ENCODE measurements at places on chromosomes 5 and 9.
A peak's percentile ranks its signal among the peaks of the same experiment; 100 is the strongest.

- H3K36me3 ChIP-seq: no peaks in the 10 kb centered on the region
- H3K4me3 ChIP-seq: no peak overlapping the region
- H3K4me1 ChIP-seq: no peaks in the 10 kb centered on the region
- peaks cover 2% of the 10 kb centered on the region for H3K27me3 ChIP-seq
- no peak overlapping the region for H3K27ac ChIP-seq
- no peak for DNase-seq
Observed at GRCh38 chr5:159833846-159834245, 82.4 kb upstream of the ADRA1B start.

DNA sequence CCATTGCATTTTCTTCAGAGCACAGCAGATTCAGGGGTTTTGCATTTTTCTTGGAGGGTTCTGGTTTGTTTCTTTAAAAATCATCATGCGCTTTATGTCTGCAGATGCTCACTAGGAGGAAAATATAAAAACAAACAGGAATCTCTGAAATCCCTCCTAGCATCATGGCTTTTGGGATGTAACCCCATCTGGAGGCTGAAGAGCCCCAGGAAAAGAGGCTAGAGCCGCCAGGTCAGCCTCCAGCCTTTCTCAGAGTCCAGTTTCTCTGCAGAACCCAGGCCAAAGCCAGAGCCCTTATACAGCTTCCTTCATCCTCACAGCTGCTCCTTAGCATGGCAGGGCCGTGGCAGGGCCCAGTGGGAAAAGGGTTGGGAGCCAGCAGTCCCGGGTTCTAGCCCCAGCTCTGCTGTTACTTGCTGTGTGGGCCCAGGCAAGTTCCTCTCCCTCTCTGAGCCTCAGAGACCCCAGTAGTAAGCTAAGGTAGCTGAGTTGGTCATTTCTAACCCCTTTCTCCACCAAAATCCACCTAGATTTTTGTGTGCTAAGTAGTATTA lies 62.1 kb downstream of the PAX5 start:
- no peaks in the 10 kb centered on the region for H3K36me3 ChIP-seq
- no peaks in the 10 kb centered on the region for H3K4me1 ChIP-seq
- no peak overlapping the region for H3K27ac ChIP-seq
- H3K4me3 ChIP-seq: no peak overlapping the region

DNA sequence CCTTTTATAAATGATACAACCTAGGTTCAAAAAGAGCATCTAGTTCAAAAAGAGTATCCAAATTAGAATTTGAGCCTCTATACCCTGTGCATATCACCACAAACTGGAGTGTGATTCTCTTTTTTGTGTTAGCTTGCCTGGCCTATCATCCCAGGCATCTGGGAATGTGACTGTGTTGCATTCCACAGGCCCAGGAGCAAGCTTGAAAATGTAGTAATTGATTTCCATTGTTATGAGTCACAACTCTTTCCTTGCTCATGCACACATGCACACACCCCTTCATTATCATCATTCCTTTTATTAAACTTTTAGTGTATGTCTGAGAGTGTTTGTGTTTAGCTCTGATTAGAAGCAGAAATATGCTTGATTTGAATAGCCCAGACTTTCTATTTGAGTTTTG lies 75.2 kb downstream of the FCHO2 start:
- no peaks in the 10 kb centered on the region for H3K36me3 ChIP-seq
- no peak overlapping the region for H3K27ac ChIP-seq
- H3K27me3 ChIP-seq: no peaks in the 10 kb centered on the region
- no peak overlapping the region for H3K4me3 ChIP-seq
- no peak for DNase-seq

DNA sequence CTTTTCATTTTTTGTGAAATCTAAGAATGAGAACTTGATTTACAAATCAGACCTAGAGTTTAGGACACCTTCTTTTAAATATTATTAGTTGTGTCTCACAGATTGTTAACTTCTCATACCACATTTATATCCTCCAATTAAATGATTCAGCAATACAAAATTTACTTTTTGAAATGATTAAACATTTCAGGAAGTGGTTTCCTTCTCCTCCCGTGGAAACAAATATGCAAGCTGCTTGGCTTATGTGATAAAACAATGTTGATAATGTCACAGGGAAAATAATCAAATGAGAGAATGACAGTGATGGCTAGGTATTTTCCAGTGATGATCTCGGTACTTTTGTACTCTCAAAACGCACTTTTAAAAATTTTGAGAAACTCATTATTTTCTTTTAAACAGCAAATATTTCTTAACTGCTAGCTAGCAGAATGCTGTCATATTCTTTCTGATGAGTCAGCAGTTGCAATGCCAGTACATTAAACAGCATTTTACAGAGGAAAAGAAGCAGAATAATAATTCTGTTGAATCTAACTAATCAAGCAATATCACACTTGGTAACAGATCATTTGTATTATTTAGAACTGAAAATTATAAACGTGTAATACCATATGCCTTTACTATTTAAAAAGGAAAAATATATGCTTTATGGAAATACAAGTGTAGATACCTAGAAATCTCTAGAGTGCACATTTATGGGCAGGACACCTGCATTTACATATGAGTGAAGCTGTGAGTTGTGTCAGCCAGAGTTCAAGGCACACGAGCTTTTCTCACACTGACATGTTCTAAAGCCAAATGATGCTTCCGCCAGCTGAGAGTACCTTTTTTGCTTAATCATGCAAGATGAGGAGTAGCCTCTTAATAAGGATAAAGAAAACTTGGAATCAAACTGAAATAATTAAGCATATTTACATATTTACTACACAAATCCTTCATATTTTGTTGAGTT lies 53.6 kb upstream of the CDH18 start:
- no peak overlapping the region for H3K4me3 ChIP-seq
- H3K27me3 ChIP-seq: no peaks in the 10 kb centered on the region
- H3K36me3 ChIP-seq: no peaks in the 10 kb centered on the region
- peak; percentile 63 for DNase-seq
- peaks cover 19% of the 10 kb centered on the region for H3K4me1 ChIP-seq

- H3K36me3 ChIP-seq: peaks cover 10% of the 10 kb centered on the region
- no peaks in the 10 kb centered on the region for H3K27me3 ChIP-seq
- H3K4me1 ChIP-seq: no peaks in the 10 kb centered on the region
- no peak overlapping the region for H3K27ac ChIP-seq
- no peak overlapping the region for H3K4me3 ChIP-seq
- DNase-seq: no peak
Observed at GRCh38 chr5:56941981-56942380, 9.9 kb downstream of the MIER3 start.

GRCh38 chr9:74855072-74855471 lies 32.6 kb downstream of the TRPM6 start:
- H3K27me3 ChIP-seq: no peaks in the 10 kb centered on the region
- no peak for DNase-seq
- no peaks in the 10 kb centered on the region for H3K4me1 ChIP-seq
- H3K36me3 ChIP-seq: no peaks in the 10 kb centered on the region
- H3K27ac ChIP-seq: no peak overlapping the region

GRCh38 chr5:131538177-131538593 lies 96.8 kb downstream of the RAPGEF6 start:
- H3K27ac ChIP-seq: no peak overlapping the region
- H3K27me3 ChIP-seq: no peaks in the 10 kb centered on the region
- peaks cover 3% of the 10 kb centered on the region for H3K4me1 ChIP-seq

- H3K36me3 ChIP-seq: peaks cover 3% of the 10 kb centered on the region
- no peak overlapping the region for H3K27ac ChIP-seq
- no peak overlapping the region for H3K4me3 ChIP-seq
Observed at GRCh38 chr5:55713871-55714270, 1.7 kb upstream of the SLC38A9 start.

- peak; percentile 98 for DNase-seq
- peaks cover 39% of the 10 kb centered on the region for H3K4me1 ChIP-seq
- no peaks in the 10 kb centered on the region for H3K36me3 ChIP-seq
- no peak overlapping the region for H3K4me3 ChIP-seq
- H3K27me3 ChIP-seq: no peaks in the 10 kb centered on the region
Observed at GRCh38 chr5:160260881-160261815, 31.8 kb downstream of the FABP6 start.

DNA sequence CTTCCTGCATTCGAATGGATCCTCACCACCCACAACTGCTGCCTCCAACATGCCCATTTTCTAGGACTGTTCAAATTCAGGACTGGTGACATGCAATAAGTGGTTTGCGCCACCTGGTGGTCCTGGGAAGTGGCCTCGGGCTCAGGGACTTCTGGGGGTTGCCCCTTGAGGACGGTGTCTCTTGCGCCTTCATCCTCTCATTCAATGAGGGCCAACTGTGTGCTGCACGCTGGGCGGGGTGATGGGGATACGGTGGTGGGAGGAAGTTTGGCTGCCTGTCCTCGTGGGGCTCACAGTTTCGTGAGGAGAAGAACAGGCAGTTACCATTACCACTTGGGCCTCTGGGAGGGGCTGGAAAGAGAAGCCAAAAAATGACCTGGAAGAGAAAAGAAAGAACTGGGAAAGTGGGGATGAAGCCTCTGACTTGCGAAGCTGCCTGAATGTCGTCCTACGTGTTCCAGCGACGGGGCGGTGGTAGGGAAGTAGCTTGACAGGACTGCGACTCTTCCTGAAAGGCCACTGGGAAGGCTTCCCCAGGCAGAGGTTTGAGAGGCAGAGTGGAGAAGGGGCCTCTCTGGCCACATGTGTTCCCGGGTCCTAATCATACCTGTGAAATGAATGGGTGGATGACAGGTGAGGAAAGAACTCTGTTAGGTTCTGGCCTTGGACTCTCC lies 49.0 kb downstream of the PSD2 start:
- DNase-seq: peak; percentile 86
- no peaks in the 10 kb centered on the region for H3K27me3 ChIP-seq
- H3K4me1 ChIP-seq: peaks cover 16% of the 10 kb centered on the region
- H3K36me3 ChIP-seq: no peaks in the 10 kb centered on the region

GRCh38 chr5:154112255-154112654 lies 73.5 kb downstream of the MFAP3 start:
- DNase-seq: no peak
- H3K36me3 ChIP-seq: no peaks in the 10 kb centered on the region
- H3K27me3 ChIP-seq: peaks cover 2% of the 10 kb centered on the region
- H3K4me1 ChIP-seq: no peaks in the 10 kb centered on the region
- H3K4me3 ChIP-seq: no peak overlapping the region

DNA sequence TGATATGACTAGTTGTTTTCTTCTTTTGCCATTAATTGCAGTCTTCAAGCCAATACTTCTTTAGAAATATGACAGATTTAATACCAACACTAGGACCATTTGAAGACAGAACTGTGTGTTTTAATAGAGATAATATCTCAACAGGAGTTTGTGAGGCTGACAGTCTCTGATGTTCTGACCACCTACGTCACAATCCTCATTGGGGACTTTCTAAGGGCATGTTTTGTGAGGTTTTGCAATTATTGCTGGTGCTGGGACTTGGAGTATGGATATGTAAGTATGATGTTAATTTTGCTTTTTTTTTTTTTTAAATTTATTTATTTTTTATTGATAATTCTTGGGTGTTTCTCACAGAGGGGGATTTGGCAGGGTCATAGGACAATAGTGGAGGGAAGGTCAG lies 147.6 kb downstream of the ALDH1A1 start:
- H3K36me3 ChIP-seq: no peaks in the 10 kb centered on the region
- no peak for DNase-seq
- no peak overlapping the region for H3K27ac ChIP-seq
- no peaks in the 10 kb centered on the region for H3K4me1 ChIP-seq

DNA sequence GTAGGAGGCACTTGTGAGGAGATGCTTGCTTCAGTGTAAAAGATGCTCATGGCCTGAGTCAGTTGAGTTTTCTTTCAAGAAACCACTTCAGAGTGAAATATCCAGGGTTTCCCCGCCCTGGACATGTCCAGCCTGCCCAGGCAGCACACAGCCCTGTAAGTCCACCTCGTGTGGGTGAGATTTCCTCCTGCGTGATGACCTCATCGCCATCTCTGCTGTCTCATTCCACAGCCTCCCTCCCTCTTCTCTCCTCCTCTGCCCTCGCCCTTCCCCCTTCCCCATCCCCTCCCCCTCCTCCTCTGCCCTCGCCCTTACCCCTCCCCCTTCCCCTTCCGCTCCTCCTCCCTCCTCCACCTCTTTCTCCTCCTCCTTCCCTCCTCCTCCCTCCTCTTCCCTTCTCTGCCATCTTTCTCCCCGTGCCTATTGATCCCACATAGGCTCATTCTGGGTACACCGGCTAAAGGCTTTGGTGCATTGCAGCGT lies 34.0 kb upstream of the NCS1 start:
- no peak overlapping the region for H3K27ac ChIP-seq
- peaks cover 6% of the 10 kb centered on the region for H3K27me3 ChIP-seq
- DNase-seq: no peak
- no peak overlapping the region for H3K4me3 ChIP-seq
